B cell (primary cell): ENCODE measurements at places on chromosomes 2 and 18. TPM values are rescaled to one million over a fixed set of nuclear protein-coding genes. Genes with fewer than 3 reads are reported as not detected.

The UBXN4 gene
- total RNA-seq = 112 and 113 TPM in 2 replicates

The ASXL3 gene
- 0.02 TPM in 1 of 2 replicates, not detected in the other for total RNA-seq

The CXCR2 gene
- not detected in 2 replicates for total RNA-seq

The IL37 gene
- 0.79 TPM in 1 of 2 replicates, not detected in the other for total RNA-seq

DNA sequence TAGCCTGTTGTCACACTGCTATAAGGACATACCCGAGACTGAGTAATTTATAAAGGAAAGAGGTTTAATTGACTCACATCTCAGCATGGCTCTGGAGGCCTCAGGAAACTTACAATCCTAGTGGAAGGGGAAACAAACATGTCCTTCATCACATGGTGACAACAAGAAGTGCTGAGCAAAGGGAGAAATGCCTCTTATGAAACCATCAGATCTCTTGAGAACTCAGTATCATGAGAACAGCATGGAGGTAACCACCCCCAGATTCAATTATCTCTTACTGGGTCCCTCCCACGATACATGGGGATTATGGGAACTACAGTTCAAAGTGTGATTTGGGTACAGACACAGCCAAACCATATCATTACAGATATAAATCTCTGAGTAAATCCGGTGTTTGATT is 148.7 kb downstream of the PRPF40A start:
- no peak for DNase-seq
